Fibroblast of skin of left quadriceps (primary cell): ENCODE measurements at places on chromosomes 2 and 18.
A peak's percentile ranks its signal among the peaks of the same experiment; 100 is the strongest.

DNA sequence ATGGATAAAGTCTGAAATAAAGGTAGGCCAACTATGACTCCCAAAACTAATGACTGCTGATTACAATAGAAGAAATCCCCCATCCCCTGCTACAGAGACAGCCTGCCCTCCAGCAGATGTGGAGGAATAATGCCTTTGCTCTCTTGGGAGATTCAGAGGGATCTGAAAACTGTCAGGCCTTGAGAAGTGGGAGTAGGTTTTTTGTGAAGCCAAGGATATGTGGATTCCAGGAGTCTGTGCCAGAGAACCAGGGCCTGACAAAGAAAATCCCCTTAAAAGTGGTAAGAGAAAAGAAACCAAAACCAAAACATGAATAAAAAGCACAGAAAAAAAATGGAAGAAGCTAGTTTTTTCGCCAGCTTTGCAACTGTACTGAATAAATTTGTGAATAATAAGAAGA lies 397.6 kb downstream of the ZNF521 start:
- DNase-seq: no peak

GRCh38 chr18:62797329-62797728 lies 82.0 kb downstream of the PHLPP1 start:
- DNase-seq: no peak

- no peak for DNase-seq
Measured at GRCh38 chr18:41809652-41810051, 145.4 kb upstream of the PIK3C3 start.

GRCh38 chr2:217877866-217878265 lies 124.9 kb downstream of the TNS1 start:
- DNase-seq: no peak

DNA sequence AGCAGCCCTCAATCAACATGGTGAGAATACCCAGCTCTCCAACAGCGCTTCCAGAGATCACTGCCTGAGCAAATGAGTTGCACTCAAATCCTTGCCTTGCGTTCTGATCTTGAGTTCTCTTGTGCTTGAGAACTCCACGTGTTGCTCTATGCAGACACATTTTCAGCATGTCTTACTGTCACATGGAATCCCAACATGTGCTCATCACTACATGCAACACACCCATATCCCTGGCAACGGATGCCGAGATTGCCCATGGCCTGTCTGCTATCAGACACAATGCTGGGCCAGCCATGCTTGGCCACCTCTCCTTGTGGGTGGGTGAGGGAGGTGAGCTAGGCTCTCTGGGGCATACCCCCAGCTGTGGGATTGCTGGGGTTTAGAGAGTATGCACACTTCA lies 91.9 kb upstream of the LDAH start:
- DNase-seq: no peak

- no peak for DNase-seq
Measured at GRCh38 chr2:156437272-156437930, 1.2 kb downstream of the GPD2 start.

- no peak for DNase-seq
Measured at GRCh38 chr18:66395671-66396218, 208.1 kb downstream of the CDH19 start.

DNA sequence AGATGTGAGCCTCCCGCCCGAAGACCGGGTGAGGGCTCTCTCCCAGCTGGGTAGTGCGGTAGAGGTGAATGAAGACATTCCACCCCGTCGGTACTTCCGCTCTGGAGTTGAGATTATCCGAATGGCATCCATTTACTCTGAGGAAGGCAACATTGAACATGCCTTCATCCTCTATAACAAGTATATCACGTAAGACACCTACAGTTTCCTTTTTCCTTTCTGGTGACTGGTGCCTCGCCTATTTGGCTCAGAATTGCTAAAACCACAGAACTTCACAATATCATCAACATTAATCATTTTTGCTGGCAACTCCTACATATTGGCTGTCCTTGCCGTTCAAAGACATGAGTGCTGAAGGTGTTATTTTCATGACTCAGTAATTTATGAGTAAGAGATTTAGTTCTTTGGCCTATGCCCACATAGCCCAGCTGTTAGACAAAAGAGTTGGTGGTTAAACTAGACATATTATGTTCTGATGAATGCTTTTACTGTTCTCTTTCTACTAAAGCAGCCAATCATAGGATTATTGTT lies 2.2 kb downstream of the STAMBP start:
- DNase-seq: peak; percentile 55

DNA sequence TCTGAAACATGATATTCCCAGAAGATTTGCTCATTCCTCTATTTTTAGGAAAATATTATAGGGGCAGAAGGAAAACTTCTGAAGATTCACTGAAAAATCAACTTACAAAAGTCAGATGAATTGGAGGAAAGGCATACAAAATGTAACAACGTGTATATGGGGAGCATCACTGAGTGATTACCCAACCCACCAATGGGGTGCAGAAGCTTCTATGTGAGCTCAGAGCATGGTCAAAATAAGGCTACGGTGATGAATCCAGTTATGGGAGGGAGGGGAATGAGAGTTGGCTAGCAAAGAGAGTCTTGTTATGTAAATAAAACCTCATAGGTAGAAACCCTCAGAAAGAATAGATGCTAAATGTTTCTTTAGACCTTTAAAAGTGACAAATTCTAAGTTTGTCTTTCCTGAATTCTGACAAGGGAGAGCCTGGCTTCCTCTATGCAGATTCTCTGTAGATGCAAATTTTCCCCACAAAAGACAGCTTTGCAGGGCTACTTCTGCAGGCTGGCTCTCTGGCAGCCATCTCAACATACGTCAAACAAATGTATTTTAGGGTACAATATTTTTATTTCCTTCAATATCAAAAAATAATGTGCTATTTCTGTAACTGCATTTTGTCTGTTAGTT lies 171.4 kb upstream of the NDUFV2 start:
- DNase-seq: no peak

DNA sequence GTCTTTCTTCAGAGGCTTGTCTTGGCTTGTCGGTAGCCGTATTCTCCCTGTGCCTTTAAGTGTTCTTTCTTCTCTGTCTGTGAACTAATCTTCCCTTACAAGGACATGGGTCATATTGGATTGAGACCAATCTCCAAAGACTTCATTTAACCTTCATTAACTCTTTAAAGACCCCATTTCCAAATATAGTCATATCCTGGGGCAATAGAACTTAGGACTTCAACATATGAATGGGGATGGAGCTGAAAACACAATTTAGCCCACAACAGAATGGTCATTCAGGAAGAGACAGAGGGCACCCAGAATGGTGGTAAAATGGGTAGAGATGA lies 82.1 kb upstream of the TANK start:
- DNase-seq: no peak

- DNase-seq: no peak
Measured at GRCh38 chr2:132439703-132440398, 23.2 kb downstream of the GPR39 start.

- peak; percentile 70 for DNase-seq
Measured at GRCh38 chr2:232260075-232260474, 118.5 kb upstream of the ALPP start.

- DNase-seq: peak; percentile 66
Measured at GRCh38 chr2:40332191-40332826, 119.6 kb downstream of the SLC8A1 start.

GRCh38 chr2:121286506-121286905 lies 1.5 kb upstream of the TFCP2L1 start:
- no peak for DNase-seq

- DNase-seq: no peak
Measured at GRCh38 chr2:226180281-226180884, 619.2 kb downstream of the IRS1 start.

DNA sequence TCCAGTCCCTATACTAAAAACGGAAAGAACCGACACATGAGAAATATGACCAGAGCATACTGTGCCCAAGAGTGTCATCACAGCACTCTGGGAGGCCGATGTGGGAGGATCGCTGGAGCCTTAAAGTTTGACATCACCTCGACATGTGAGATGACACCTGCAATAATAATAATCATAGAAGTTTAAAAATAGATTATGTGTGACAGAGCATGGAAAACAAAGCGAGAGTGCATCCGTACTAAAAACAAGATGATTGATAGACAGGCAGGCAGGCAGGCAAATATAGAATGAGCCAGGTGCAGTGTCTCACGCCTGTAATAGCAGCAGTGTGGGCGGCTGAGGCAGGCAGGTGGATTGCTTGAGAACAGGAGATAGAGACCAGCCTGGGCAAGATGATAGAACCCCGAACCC lies 114.8 kb upstream of the ANKRD30BL start:
- no peak for DNase-seq

- DNase-seq: no peak
Measured at GRCh38 chr2:64202206-64202845, 58.1 kb upstream of the PELI1 start.

GRCh38 chr2:64808092-64808491 lies 154.4 kb upstream of the SERTAD2 start:
- no peak for DNase-seq

GRCh38 chr2:145316496-145316895 lies 796.6 kb upstream of the ZEB2 start:
- no peak for DNase-seq

DNA sequence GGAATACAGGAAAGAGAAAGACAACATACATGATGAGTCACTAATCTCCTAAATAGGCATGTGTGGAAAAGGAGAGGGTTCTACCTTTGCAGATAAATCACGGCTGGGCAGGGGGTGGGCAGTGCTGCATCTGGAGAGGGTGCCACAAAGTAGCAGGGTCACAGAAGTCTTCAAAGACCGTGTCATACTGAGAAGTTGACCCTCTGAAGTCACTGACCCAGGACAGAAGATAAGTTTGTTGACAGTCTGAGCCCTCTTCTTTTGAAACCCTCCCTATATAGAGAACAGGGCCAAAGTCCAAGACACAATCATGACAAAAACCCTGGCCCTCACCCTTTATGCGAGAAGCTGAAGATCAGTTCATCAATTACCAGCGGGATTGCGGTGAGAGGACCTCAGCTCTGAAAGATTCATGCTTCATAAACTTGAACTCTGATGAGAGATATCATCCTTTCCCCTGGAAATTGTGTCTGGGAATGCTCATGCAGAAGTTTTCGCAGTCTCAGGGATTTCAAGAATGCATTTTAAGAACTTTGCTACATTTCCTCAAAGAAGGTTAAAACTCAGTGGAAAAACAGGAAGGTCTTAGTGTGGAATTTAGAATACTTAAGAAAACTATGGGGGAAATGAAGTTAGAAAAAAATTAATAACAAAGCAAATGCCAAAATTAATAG lies 129.5 kb downstream of the FAM124B start:
- no peak for DNase-seq

DNA sequence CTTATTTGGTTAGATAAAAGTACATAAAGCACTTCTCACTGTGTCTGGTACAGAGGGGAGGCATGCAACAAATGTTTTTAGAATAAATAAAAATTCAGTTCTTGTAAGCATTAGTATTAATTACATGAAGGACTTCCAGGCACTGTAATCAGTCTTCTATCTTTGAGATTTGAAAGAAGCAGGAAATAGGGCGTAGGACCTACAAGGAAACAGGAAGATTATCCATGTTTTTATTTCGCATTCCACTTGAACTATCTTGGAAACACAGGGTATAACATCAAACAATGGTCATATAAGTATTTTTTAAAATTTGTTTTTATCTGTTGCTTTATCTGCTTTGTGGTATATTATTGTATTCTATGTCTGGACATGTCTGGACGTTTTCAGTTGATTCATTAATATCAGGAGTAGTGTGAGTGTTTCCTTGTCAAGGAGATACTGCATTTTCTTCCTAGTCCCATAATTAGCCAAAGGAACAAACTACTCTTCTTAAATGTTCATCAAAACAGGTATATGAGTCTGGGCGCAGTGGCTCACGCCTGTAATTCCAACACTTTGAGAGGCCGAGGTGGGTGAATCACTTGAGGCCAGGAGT lies 32.5 kb downstream of the BMPR2 start:
- DNase-seq: no peak

DNA sequence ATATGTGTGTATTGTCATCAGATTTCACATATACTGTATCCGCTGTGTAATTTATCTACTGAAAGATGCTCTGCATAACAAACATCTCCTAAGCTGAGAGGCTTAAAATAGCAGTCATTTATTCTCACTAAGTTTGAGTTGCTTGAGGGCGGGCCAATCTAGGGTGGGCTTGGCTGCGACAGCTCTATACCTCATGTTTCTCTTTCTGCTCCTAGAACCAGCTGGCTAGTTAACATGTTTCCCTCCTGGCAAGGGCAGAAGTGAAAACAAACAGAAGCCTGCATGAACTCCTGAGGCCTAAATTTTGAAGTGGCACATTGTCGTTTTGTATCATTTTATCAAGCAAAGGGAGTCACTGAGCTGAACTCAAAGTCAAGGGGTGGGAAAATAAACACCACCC lies 585.0 kb upstream of the VRK2 start:
- no peak for DNase-seq

- no peak for DNase-seq
Measured at GRCh38 chr2:176865336-176865735, 347.3 kb upstream of the HNRNPA3 start.

- no peak for DNase-seq
Measured at GRCh38 chr2:121135168-121135853, 149.7 kb downstream of the TFCP2L1 start.

GRCh38 chr18:76353500-76353899 lies 141.5 kb downstream of the ZNF516 start:
- DNase-seq: no peak

- DNase-seq: no peak
Measured at GRCh38 chr2:118050974-118051373, 37.1 kb upstream of the CCDC93 start.

DNA sequence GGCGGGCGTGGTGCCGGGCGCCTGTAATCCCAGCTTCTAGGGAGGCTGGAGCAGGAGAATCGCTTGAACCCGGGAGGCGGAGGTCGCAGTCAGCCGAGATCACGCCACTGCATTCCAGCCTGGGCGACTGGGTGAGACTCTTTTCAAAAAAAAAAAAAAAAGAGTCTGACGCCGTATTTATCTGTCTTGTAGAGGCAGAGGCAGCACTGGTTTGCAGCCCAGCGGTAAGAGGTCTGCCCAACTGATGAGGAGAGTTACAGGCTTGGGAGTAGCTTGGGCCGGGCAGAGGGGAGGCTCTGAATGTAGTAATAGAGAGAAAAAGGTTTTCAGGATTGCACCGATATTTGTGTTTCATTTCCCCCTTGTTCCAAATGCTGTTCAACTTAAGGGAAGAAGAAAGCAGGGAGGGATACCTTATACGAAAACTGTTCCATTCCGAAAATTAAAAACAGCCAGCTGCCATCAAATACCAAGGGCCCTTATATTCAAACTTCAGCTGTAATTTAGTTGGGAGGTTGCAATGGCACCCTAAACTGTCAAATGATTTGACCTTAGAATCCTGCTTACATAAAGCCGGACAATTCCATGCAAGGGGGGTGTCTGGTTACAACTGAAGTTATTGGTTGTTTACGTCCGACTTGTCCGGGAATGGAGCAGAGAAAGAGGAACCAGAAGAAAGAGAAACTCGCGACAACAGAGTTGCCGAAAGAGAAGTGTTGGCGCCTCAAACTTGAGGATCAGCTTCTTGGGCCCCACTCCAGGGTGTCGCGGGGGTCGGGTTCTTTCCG lies 9.2 kb upstream of the SP9 start:
- DNase-seq: no peak

GRCh38 chr2:105403241-105403782 lies 4.5 kb upstream of the FHL2 start:
- DNase-seq: no peak

- peak; percentile 53 for DNase-seq
Measured at GRCh38 chr2:30115141-30115980, 31.4 kb upstream of the YPEL5 start.

- no peak for DNase-seq
Measured at GRCh38 chr2:216163518-216163917, 54.4 kb downstream of the XRCC5 start.
